ENCODE measurements at places on chromosomes 2 and 18. TPM values are rescaled to one million over a fixed set of nuclear protein-coding genes. Genes with fewer than 3 reads are reported as not detected.

The UGT1A3 gene
- not detected for total RNA-seq

GRCh38 chr18:70520867-70521266 is 232.0 kb downstream of the SOCS6 start:
- H3K36me3 ChIP-seq = no peaks in the 10 kb centered on the region
- H3K4me1 ChIP-seq = no peaks in the 10 kb centered on the region
- no peaks in the 10 kb centered on the region for H3K27me3 ChIP-seq
- no peak overlapping the region for H3K27ac ChIP-seq

- H3K27ac ChIP-seq = peak overlapping the region; percentile 64
- no peaks in the 10 kb centered on the region for H3K36me3 ChIP-seq
- H3K4me3 ChIP-seq = peak overlapping the region; percentile 66
- no peaks in the 10 kb centered on the region for H3K4me1 ChIP-seq
- H3K27me3 ChIP-seq = no peaks in the 10 kb centered on the region
Measured at GRCh38 chr2:31233231-31233630, 721 bp upstream of the EHD3 start.

DNA sequence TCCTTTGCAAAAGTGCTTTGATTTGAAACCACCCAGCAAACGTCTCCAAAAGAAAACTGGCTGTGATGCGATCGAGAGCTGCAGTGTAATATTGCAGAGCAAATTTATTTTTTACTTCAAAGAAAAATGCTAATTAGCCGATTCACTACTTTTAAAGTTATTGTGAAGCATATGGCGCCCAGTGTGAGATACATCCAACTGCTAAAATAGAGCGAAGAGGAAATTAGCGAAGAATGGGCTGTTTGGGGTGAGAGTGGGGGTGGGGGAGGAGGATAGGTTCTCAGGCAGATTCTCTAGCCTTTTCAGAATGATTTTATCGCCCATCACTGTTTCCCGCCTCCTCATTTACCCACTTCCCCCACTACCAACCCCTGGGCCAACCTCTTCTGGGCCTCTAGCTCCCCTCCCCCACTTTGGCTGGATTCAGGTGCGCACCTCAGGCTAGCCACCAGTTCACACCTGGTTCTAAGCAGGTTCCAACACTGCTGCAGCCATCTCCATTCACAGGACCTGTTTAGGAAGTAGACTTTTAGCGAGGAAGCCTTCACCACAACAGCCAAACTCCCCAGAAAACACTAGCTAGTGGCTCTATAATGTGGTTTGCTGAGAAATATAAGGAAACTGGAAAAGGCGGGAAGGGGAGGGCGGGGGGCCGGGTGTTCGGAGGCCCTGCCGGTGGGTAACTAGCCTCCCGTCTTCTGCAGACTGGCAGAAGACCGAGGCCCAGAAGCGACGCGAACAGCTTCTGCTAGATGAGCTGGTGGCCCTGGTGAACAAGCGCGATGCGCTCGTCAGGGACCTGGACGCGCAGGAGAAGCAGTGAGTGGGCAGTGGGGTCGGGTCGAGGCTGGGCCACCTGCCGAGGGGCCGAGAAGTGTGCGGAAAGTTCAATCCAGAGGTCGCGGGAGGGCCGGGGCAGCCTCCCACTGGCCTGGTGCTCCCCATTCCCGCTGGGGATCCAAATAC is 6.0 kb upstream of the OTX1 start:
- H3K4me3 ChIP-seq = no peak overlapping the region
- H3K4me1 ChIP-seq = peaks cover 26% of the 10 kb centered on the region
- no peak overlapping the region for H3K27ac ChIP-seq

GRCh38 chr2:181231886-181232621 is 225.1 kb upstream of the ITGA4 start:
- no peaks in the 10 kb centered on the region for H3K36me3 ChIP-seq
- DNase-seq = no peak
- no peaks in the 10 kb centered on the region for H3K4me1 ChIP-seq

DNA sequence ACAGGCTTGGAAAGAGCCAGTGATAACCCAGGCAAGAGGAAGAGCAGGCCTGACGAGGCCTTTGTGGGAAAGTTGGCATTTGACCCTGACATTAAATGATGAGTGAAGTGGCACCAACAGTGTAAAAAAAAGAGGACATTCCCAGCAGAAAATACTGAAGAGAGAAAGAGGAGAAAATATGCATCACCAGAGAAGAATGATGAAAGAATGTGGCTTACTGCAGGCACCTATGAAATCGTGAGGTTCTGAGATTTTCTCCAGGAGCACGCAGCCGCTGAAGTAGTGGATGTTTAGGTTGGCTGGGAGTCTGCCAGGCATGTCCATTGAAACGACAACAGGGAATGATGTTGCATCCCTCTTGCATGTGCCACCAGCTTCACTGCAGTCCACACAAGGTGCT is 13.8 kb downstream of the EHD3 start:
- H3K36me3 ChIP-seq = no peaks in the 10 kb centered on the region
- H3K4me1 ChIP-seq = no peaks in the 10 kb centered on the region
- H3K27me3 ChIP-seq = no peaks in the 10 kb centered on the region
- DNase-seq = no peak
- H3K4me3 ChIP-seq = no peak overlapping the region

All from heart left ventricle (tissue), 16 donors.